ENCODE measurements at places on chromosomes 6 and 20.

- no peak for DNase-seq
Measured at GRCh38 chr6:118542184-118542952, 5.7 kb upstream of the PLN start.

- peak; percentile 66 for DNase-seq
Measured at GRCh38 chr20:10861090-10861489, 187.3 kb upstream of the JAG1 start.

GRCh38 chr6:137415127-137415833 lies 78.9 kb downstream of the OLIG3 start:
- peak; percentile 71 for DNase-seq

DNA sequence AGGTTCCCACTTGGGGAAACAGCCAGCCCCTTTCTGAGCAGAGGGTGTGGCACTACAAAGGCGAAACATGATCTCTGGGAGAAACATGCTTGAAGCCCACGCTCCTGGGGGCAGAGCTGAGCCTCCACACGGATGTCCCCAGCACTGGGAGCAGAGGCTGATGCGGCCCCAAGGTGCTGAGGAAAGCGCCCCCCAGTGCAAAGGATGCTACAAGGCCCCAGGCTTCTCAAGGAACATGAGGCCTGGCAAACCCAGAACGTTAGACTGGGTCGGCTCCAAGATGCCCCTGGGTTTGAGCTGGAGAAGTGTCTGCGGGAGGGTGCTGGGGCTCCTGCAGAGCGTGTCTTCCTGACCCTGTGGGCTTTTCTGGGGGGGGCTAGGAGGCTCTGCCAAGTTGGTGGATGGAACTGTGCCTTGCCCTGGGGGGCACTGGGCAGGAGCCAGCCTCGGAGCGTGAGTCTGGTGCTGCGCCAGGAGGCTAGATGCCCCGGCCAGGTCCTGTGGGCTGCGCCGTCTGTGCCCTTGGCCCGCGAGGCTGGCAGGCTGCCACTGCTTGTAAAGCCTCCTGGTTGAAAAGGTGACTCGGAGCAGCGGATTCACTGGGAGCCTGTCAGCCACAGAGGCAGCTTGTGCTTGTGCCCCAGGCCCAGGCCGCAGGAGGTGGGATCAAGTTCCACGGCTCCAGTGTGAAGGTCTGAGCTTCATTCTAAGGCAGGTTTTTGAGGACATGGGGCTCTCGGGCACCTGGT lies 8.1 kb downstream of the SYNJ2 start:
- peak; percentile 71 for DNase-seq
